ENCODE measurements at places on chromosomes 7 and 10. TPM values are rescaled to one million over a fixed set of nuclear protein-coding genes. Genes with fewer than 3 reads are reported as not detected.

- H3K4me3 ChIP-seq, result no peak overlapping the region
- H3K4me1 ChIP-seq, result no peaks in the 10 kb centered on the region
- no peaks in the 10 kb centered on the region for H3K36me3 ChIP-seq
- H3K27ac ChIP-seq, result no peak overlapping the region
These were observed 161.9 kb upstream of the ZMIZ1 start for GRCh38 chr10:78906734-78907390.

DNA sequence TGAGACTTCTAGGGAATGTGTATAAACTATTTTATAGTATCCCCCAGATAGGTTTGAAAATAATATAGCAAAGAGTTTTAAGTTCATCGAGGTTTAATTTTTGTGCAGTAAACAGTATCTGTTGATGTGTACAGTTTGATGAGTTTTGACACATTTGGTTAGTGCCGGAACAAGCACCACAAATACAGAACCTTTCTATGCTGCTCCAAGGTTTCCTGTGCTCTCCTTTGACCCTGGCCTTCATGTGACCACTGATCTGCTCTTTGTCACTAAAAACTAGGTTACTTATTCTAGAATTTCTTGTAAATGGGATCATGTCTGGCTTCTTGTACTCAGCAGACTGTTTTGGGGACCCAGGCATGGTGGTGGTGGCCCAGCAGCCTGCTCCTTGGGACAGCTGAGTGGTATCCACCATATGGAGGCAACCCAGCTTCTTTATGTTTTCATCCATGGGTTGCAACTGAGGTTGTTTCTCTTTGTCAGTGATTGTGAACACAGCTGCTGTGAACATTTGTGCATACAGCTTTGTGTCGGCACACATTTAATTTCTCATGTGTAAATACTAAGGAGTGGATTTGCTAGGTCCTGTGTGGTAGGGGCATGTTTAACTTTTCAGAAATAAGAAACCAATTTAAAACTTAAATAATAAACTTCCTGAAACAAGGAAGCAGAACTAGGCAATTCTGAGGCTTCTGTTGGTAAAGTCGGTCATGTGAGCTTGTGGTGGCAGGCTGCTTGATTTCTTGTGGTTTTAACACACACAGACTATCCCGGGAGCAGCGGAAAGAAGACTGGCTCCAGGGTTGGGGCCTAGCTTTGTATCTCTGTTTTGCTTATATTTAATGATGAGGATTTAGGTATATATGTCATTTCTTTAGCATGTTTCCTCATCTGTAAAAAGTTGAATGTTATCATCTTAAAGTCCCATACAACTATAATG is 219.4 kb downstream of the ABCA13 start:
- H3K27me3 ChIP-seq, result no peaks in the 10 kb centered on the region

- H3K4me3 ChIP-seq, result no peak overlapping the region
- no peaks in the 10 kb centered on the region for H3K27me3 ChIP-seq
- no peak for DNase-seq
- no peaks in the 10 kb centered on the region for H3K36me3 ChIP-seq
- no peak overlapping the region for H3K27ac ChIP-seq
- H3K4me1 ChIP-seq, result no peaks in the 10 kb centered on the region
These were observed 92.2 kb downstream of the PLCE1 start for GRCh38 chr10:94085766-94086437.

- no peaks in the 10 kb centered on the region for H3K4me1 ChIP-seq
- H3K27ac ChIP-seq, result no peak overlapping the region
- no peak for DNase-seq
- H3K27me3 ChIP-seq, result no peaks in the 10 kb centered on the region
- no peak overlapping the region for H3K4me3 ChIP-seq
These were observed 207.1 kb downstream of the TRIL start for GRCh38 chr7:28750981-28751380.

DNA sequence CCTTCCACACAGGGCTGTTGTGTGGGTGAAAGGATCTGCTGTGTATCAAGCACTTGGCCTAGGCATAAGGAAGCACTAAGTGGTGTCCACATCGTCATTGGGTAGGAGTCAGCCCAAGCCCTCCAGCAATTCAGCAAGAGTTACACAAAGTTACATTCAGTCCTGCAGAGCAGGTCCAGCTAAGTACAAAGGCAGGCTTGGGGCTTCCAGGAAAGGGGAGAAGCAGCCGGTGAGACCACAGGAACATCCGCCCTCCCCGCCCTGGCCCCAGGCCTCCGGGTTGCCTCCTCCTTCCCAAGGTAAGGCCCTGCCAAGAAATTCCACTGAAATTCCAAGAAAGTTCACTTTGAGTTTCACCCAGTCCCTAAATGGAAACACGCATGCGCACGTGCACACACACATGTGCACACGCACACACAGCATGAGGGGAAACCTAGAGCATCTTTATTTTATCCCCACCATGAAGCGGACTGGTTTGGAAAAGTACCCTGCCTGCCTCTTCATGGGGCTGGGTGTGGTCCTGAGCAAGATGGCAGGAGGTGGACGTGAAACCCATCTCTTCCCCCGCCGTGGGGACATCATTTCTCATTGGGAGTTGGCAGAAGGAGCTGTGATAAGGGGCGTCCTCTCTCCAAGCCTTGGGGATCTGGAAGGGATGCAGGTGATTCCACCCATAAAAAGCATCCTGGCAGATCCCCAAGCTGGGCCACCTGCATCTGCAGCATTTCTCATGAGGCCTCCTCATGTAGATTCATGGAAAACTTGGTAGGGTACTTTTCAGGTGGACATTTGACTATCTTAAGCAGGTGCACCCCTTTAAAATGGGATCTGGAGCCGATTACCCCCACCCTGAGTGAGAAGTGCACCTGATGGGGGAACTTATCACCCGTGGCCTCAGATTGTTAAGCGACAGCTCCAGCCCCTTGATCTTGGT is 69.1 kb upstream of the NANOS1 start:
- no peak overlapping the region for H3K27ac ChIP-seq
- no peaks in the 10 kb centered on the region for H3K36me3 ChIP-seq
- DNase-seq, result no peak

DNA sequence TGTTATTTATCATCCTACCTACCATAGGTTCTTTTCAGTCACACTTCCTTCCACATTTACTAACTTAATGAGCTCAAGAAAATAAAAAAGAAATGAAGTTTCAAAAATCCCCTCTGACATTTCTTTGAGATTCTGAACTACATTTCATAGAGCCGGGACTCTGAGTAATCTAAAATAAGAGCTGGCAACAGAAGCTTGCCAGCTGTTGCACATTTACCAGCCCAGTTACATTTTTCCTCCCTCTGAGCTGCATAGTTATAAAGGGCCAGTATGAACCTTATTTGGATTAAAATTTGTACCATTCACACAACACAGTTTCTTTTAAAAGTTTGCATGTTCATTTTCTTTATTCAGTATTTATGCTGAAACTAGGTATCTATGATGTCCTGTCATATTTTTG is 119.5 kb upstream of the CAV2 start:
- DNase-seq, result no peak
- H3K27ac ChIP-seq, result no peak overlapping the region
- H3K4me3 ChIP-seq, result no peak overlapping the region
- H3K4me1 ChIP-seq, result no peaks in the 10 kb centered on the region

DNA sequence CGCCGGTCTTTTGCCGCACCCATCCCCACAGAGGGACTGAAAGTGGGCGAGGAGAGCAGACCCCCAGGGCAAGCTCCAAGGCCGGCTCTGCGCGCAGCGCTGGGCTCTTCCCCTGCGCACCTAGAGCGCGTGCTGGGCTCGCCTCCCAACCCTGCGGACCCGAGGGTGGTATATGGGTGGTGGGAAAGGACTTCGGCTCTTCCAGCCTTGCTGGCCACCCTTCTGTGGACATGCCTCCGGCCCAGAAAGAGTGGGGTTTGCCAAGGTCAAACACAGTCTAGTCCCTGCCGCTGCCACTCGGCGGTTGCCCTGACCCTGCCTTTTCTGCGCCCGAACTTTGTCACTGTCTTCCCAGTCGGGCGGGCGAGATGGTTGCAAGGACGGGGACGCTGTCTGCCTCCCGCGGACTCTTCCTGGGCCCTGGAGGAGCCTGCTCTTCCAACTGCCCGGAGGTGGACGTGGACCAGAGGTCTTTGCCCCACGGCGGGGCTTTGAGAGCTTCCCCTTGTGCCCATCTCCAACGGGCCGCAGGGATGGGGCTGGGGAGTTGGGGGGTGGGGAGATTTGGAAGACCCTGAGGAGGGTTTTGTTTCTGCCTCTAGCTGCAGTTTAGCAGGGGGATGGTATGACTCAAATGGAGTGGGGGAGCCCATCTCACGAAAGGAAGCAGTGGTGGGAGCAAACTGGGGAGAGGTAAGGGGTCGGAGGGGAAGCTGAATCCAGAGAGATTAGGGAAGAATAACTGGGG is 1.5 kb downstream of the ADCY1 start:
- no peak for DNase-seq
- no peaks in the 10 kb centered on the region for H3K4me1 ChIP-seq
- no peaks in the 10 kb centered on the region for H3K36me3 ChIP-seq

DNA sequence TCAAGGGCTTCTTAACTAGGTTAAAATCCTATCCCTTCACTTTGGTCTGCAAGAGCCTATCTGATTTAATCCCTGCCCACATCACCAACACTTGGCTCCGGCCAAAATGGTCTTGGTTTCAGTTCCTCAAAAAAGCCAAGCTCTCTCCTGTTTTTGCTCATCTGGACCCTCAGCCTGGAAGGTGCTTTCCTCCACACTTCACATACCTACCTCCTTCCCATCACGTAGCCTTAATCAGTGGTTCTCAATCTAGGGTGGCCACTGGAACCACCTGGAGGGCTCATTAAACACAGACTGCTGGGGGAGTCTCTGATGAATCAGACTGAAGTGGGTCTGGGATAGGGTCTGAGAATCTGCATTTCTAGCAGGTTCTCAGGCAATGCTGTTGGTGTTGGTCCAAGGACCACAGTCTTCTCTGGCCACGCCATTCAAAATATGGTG is 227.0 kb upstream of the AOAH start:
- H3K4me3 ChIP-seq, result no peak overlapping the region
- DNase-seq, result no peak
- H3K27me3 ChIP-seq, result no peaks in the 10 kb centered on the region

DNA sequence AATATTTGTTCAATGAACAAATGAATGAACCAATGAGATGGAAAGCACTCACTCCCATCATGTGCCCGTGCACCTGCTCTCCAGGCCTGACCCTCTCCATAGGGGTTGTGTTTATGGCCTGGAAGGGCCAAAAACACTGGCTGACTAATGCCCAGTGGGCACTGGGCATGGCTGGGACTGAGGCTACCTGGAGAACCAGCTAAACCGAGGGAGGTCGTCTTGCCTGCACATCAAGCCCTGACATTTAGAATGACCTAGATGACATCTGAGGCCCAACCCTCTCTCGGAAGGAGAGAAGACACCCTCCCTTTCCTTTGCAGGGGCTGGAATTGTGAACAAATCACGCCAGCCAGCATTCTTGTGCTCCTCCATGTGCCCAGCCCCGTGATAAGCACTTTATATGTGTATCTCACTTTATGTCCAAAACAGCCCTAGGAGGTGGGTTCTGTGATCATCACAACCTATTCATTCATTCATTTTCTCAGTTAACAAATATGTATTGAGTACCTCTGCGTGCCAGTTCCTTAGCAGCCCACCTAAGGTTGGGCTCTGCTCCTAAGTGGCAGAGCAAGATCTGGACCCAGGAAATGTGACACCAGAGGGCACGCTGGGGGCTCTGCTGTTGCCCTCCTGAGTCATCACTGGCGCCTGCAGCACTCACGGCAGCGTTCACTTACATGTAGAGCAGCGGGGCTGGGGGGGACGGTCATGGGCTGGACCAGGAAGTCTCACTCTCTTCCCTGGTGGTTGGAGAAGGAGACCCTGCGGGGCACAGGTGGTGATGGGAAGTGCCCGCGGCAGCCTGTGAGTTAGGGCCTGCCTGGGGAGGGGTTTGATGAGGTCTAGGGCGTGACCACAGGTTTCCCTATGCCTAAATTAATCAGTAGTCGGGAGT is 52.0 kb downstream of the TSPAN15 start:
- no peak overlapping the region for H3K27ac ChIP-seq
- peak; percentile 14 for DNase-seq
- no peak overlapping the region for H3K4me3 ChIP-seq

GRCh38 chr7:1663223-1663622 is 6.9 kb upstream of the ELFN1 start:
- no peak for DNase-seq
- H3K27me3 ChIP-seq, result peaks cover 44% of the 10 kb centered on the region
- H3K36me3 ChIP-seq, result no peaks in the 10 kb centered on the region
- no peak overlapping the region for H3K27ac ChIP-seq

- no peaks in the 10 kb centered on the region for H3K36me3 ChIP-seq
- no peak overlapping the region for H3K4me3 ChIP-seq
- H3K27me3 ChIP-seq, result no peaks in the 10 kb centered on the region
- no peaks in the 10 kb centered on the region for H3K4me1 ChIP-seq
- DNase-seq, result peak; percentile 12
- no peak overlapping the region for H3K27ac ChIP-seq
These were observed 50.1 kb downstream of the CYP26A1 start for GRCh38 chr10:93123766-93124165.

DNA sequence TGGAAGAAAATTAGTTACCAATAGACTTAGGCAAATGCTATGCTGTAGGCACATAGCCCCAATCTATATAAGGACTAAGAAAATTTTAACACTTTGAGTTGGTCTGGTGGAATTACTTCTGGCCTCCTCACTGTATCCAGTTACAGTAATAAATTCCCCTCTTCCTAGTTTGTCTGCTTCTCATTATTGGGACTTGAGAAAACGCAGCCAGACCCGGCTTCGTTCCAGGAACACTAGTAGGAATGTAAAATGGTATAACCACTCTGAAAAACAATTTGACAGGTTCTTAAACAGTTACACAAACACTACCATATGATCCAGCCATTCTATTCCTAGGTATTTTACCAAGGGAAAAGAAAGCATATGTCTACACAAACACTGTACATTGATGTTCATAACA is 150.2 kb downstream of the VPS50 start:
- no peaks in the 10 kb centered on the region for H3K27me3 ChIP-seq
- H3K27ac ChIP-seq, result no peak overlapping the region
- no peak overlapping the region for H3K4me3 ChIP-seq

DNA sequence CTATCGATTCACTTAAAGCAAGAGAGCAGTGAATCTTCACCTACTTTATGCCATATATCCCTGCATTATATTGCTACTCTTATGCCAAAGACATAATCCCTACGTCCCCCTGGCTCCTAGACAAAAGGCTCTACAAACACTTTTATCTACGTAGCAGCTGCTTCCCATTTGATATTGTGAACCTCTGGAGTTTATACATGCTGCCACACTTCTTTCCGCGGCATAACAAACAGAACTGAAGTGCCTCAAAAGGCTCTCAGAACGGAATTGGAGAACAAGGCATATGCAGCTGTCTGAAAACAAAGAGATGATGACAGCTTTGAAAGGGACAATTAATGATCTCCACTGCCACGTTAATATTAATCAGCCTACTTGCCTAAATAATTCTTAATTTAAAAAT is 985.6 kb upstream of the LRRN3 start:
- no peak overlapping the region for H3K27ac ChIP-seq
- H3K36me3 ChIP-seq, result no peaks in the 10 kb centered on the region
- no peaks in the 10 kb centered on the region for H3K4me1 ChIP-seq
- H3K4me3 ChIP-seq, result no peak overlapping the region

GRCh38 chr10:58054881-58055280 is 212.8 kb downstream of the IPMK start:
- no peak overlapping the region for H3K4me3 ChIP-seq
- no peak overlapping the region for H3K27ac ChIP-seq
- H3K36me3 ChIP-seq, result no peaks in the 10 kb centered on the region

- H3K4me1 ChIP-seq, result peaks cover 4% of the 10 kb centered on the region
- H3K4me3 ChIP-seq, result no peak overlapping the region
- H3K27ac ChIP-seq, result no peak overlapping the region
- DNase-seq, result no peak
- H3K36me3 ChIP-seq, result no peaks in the 10 kb centered on the region
These were observed 164.9 kb downstream of the PARD3 start for GRCh38 chr10:34650156-34650555.

Gene SERPINE1
- total RNA-seq, result 6.1 TPM

Gene ALOX5
- total RNA-seq, result 6.4 TPM

Gene ADAM22
- 2.8 TPM for total RNA-seq

Gene HSPA14
- 18.1 TPM for total RNA-seq

Gene ZNHIT1
- 98.1 TPM for total RNA-seq

Data from colonic mucosa (tissue), 4 donors.